Stimulated activated CD8-positive, alpha-beta memory T cell treated with anti-CD3 and anti-CD28 coated beads, Interleukin-4, amount 100 ng/mL, for 4 hours (primary cell): ENCODE measurements at places on chromosomes 4 and X.

- DNase-seq: no peak
These were observed 129.6 kb downstream of the LUZP4 start for GRCh38 chrX:115419069-115419468.

- no peak for DNase-seq
These were observed 50.6 kb upstream of the SHOX start for GRCh38 chrX:580030-580429.

GRCh38 chr4:153327247-153327646 lies 17.2 kb upstream of the MND1 start:
- no peak for DNase-seq

DNA sequence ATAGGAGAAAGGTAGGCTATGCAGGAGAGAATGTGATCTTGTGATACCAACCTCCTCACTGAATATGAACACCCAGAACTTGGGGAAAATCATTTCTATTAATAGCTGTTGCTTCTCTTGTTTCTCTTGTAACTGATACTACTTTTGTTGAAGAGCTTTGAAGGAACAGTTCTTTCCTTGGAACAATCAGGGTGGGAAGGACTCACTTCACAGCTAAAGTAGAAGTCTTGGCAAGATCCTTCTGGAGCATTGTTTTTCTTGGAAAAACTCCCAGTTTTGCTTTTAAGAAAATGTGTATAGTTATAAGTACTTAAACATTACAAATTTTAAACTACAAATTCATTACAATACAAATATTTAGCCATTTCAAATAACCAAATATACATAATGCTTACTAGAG lies 19.1 kb upstream of the XK start:
- DNase-seq: no peak

GRCh38 chrX:78035061-78035460 lies 65.6 kb upstream of the PGAM4 start:
- DNase-seq: no peak

- no peak for DNase-seq
These were observed 94.4 kb downstream of the UGT8 start for GRCh38 chr4:114692958-114693357.

DNA sequence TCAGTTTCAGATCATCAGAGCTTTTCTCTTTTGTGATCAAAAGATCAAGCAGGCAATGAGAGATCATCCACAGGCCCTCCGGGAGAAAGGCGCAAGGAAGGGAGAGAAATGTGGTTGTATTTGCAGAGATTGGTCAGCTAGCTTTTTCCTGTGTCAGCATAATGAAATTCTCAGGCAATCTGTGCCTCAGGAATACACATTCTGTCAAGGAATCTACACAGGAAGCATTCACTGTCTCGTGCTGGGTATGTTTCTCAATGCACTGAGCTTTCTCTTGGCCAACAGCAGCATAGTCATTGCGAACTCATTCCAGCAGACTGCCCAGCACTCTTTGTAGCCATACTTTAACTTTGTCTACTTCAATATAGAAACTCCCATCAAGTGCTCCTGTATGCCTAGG lies 413.7 kb downstream of the PPP3CA start:
- no peak for DNase-seq

DNA sequence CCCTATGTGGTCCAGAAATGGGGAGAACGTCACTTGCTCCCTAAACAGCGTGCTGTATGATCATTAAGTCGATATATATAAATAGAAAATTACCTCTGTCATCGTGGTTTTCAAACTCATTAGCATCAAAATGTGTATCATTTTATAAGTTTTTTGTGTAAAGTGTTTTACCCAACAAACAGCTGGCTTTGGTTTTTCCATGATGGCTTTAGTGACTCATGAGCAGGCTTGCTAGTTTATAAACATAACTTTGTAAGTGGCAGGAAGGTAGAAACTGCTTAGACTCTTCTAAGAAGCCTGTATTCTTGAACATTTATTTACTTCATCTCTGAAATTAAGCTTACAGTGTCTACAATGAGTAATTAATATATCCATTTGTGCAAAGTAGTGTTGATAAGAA lies 108.4 kb upstream of the DIPK2B start:
- DNase-seq: no peak

GRCh38 chr4:142358656-142359055 lies 487.4 kb downstream of the INPP4B start:
- DNase-seq: no peak

DNA sequence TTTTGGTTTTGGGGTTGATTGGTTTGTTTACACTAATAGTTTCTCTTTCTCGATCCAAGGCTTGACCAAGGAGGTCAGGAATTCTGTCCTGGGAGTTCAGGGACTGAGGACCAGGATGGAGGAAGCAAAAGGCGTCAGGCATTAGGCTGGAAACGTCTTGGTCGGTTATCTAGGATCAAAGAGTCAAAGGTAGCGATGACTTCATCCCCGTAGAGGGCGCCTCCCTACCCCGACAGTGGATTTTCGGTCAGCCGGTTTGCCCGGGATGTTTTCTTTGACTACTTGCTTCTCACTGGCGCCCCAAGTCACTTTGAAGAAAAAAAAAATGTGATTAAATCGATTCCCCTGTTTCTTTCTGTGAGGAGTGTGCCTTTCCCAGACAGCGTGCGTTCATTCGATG lies 980 bp upstream of the FHDC1 start:
- no peak for DNase-seq
